ENCODE measurements at places on chromosomes 1 and 21.
A peak's percentile ranks its signal among the peaks of the same experiment; 100 is the strongest.

- DNase-seq, result no peak
Observed at GRCh38 chr1:169902751-169903150, 9.1 kb upstream of the SCYL3 start.

DNA sequence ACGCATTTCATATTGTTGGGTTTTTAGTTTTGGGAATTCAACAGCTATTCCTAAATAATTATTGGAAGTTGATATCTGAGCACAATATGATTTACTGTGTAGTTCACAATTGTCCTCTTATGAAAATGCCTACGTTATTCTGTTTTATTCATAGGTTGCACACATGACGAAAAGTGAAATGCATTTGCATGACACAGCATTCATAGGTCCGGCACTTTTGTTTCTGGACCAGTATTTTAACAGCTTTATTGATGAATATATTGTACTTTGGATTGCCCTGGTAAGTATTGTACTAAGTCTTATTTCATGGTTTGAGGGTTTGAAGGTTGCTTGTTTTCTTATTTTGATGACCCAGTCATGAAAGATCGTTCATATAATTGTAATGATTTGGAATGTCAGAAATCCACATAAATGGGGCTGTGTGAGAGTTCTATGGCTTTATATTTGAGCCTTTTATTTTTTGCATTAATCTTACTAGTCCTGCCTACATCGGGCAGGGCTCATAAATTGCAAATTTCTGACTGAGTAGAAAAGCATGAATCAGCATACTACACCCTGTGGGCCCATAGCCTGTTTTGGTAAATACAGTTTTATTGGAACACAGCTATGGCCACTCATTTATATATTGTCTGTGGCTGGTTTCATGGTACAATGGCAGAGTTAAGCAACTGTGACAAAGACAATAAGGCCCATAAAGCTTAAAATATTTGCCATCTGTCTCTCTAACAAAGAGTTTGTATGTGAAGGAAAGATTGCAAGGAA, 17.0 kb downstream of the DENND2D start:
- no peak for DNase-seq

DNA sequence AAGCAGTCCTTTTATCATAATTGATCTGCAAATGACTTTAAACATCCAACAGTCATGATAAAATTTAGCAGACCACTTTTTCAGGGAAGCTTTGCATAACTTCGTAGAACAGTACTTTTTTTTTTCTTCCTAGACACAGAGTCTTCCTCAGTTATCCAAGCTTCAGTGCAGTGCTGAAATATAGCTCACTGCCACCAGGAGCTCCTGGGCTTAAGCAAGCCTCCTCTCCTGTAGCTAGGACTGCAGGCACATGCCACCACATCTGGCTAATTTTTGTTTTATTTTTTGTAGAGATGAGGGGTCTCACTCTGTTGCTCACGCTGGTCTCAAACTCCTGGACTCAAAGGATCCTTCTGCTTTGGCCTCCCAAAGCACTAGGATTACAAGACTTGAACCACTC, 3.8 kb downstream of the F13B start:
- no peak for DNase-seq

- DNase-seq, result no peak
Observed at GRCh38 chr21:36096398-36097290, 26.8 kb downstream of the CBR1 start.

DNA sequence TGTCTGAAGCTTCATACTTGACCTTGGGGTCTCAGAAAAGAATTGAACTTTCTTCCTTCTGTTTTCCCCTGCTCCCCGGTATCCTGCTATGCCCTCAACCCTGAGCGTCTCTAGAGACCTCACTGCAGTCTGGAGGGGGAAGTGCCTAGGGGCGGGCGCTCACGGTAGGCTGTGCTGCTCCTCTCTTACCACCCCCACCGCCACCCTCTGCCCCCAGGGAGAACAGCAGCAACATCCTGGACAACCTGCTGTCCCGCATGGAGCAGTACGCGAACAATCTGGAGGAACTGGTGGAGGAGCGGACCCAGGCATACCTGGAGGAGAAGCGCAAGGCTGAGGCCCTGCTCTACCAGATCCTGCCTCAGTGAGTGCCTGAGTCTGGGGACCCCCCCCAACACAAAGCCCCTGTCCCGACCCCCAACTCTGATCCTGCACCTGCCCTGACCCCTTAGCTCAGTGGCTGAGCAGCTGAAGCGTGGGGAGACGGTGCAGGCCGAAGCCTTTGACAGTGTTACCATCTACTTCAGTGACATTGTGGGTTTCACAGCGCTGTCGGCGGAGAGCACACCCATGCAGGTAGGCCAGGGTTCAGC, 10.3 kb downstream of the NPR1 start:
- no peak for DNase-seq

GRCh38 chr1:1019122-1019999, 559 bp upstream of the AGRN start:
- peak; percentile 80 for DNase-seq

- no peak for DNase-seq
Observed at GRCh38 chr1:23960291-23961020, 828 bp downstream of the PNRC2 start.

DNA sequence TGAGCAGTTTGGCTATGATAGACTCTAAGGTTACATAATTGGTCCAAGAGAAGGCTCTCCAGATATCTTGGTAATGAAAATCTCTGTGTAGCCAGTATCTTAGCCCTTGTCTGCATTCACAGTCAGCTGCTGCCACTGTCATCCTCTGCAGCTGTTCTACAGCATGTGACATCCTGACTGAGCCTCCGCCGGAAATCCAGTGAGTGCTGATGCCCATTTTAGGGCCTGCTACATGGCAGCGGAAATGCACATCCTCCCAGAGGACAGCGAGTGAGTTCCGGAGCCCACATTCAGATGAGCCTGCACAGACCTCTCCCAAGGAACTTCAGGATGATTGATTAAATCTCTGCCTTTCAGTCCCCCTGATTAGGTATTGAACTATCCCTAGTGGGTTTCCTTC, 237.1 kb downstream of the HHIPL2 start:
- no peak for DNase-seq

GRCh38 chr1:30534551-30534940, 188.8 kb downstream of the MATN1 start:
- DNase-seq, result no peak

GRCh38 chr1:107633596-107633995, 331.4 kb downstream of the VAV3 start:
- no peak for DNase-seq

DNA sequence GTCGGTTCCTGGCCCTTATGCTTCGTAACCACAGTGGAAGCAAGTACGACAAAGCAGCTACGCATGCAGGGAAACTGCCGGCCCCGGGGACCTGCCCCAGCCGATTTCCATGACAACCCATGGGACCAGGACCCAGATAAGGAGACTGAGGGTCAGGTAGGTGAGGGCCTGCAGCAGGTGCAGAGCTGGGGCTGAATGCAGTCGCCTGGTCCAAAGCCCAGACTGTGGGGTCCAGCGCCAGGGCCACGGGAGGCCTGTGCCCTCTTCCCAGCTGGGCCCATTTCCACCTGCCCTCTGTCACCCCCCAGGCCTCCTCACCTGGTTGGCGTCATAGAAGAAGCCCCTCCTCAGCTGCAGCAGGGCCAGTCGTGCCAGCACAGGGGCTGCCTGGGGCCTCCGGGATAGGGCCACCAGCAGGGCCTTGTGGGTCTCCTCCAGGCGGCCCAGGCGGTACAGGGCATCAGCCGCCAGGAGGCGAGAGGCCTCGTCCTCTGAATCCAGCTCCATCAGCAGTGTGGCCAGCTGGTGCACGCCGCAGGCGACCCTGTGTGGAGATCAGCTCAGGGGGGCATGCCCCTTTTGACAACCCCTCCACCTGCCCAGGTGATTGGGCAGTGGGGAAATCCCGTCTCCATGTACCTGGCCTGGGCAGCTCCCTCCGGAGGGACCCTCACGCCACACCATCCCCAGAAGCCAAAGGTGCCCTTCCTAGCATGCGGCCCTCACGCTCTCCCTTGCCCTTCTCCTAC, 14.2 kb downstream of the TTC34 start:
- no peak for DNase-seq

- DNase-seq, result no peak
Observed at GRCh38 chr1:39380036-39380435, 111.4 kb upstream of the BMP8A start.

- no peak for DNase-seq
Observed at GRCh38 chr21:33383056-33383888, 19.9 kb upstream of the IFNGR2 start.

GRCh38 chr1:15290382-15290781, 43.4 kb downstream of the FHAD1 start:
- DNase-seq, result no peak

- no peak for DNase-seq
Observed at GRCh38 chr1:2955652-2956051, 65.6 kb upstream of the ACTRT2 start.

- no peak for DNase-seq
Observed at GRCh38 chr21:43972850-43973633, 39.1 kb upstream of the TRAPPC10 start.

- no peak for DNase-seq
Observed at GRCh38 chr1:67582625-67583461, 102.2 kb upstream of the GADD45A start.

DNA sequence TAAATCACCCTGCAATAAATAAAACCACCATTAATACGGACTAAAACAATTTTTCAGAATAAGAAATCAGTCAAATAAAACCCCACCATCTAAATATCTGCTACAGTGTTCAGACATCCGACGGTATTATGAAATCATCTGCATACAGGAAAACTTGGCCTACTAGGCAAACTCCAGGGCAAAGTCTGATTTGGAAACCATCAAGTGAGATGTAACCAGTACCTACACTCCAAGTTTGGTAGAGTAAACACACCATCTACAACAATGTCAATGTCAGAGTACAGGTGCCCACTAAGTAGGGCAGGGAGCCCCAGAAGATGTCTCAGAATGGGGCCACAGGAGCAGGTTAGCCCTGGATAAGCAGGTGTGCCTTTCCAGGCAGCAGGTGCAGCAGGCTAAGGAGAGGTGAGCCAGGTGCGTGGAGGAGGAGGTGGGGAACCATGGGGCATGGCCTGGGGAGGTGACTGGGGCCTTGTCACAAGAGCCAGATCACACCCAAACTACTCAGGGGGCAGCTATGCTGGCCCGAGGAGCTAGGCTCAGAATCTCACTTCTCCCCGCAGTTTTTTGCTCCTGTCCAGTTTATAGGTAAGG, 59.6 kb downstream of the CAPZB start:
- no peak for DNase-seq

GRCh38 chr1:199685369-199685768, 342.1 kb upstream of the NR5A2 start:
- DNase-seq, result no peak

GRCh38 chr21:17901458-17902079, 82.4 kb upstream of the C21orf91 start:
- DNase-seq, result no peak

- DNase-seq, result no peak
Observed at GRCh38 chr1:9061252-9061960, 8.0 kb downstream of the SLC2A5 start.

DNA sequence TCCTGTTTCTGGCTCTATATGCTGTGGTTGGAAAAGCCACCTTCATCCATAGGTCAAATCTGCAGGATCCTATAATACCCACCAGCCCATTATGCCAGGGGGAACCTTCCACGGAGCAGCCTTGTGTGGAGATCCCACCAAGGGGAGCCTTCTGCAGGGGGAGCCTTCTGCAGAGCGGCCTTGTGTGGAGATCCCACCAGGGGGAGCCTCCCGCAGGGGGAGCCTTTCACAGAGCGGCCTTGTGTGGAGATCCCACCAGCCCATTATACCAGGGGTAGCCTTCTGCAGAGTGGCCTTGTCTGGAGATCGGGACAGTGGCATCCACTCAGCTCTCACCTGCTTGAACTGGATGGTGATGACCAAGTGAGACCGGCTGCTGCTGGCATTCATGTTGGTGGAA, 85.3 kb downstream of the SCCPDH start:
- no peak for DNase-seq

GRCh38 chr1:17119076-17119772, at the start of gene PADI2:
PADI2 (minus strand) TSS chr1:17119451; CDS start chr1:17119371, 80 bp downstream.
- DNase-seq, result peak; percentile 62

GRCh38 chr1:155170101-155170785, 2.9 kb downstream of the KRTCAP2 start:
- DNase-seq, result no peak

- DNase-seq, result no peak
Observed at GRCh38 chr1:227453631-227454355, 109.6 kb upstream of the ZNF678 start.

DNA sequence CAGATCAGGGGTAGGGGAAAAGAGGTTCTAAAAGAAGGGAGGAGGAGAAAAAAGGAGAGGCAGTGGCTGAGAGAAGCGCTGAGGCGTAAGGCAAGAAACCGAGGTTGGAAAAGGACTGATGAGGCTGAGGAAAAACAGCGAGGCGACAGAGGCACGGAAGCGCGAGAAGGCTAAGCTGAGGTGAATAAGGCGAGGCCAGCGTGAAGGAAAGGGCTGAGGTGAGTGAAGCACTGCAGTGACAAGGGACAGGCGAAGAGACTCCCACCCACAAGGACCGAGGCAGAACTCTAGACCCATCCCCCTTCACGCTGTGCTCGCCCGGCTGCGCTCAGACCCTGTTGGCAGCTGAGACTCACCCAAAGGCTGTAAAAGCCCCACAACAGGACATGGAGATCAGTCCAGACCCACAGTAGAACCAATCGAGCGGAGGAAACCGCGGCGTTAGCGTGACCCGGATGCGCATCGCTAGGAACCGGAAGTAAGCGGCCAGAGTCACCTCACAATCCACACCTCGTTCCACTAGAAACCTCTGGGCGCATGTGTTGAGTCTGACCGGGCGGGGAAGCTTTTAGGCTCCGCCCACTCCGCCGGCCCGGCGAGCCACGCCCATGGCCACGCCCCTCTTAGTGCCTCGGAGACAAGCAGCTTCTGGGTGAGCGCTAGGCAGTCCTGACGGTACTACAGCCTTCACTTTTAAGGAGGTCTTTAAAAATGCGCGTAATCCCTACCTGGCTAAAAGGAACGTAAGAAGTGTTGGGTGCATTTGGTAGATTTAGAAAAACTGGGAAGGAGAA, at the start of gene EYA3:
TSS of gene EYA3 (minus strand) at position 443 of the 794 bp plus-strand sequence. CDS start 30,584 bp downstream, outside the sequence.
- peak; percentile 98 for DNase-seq

DNA sequence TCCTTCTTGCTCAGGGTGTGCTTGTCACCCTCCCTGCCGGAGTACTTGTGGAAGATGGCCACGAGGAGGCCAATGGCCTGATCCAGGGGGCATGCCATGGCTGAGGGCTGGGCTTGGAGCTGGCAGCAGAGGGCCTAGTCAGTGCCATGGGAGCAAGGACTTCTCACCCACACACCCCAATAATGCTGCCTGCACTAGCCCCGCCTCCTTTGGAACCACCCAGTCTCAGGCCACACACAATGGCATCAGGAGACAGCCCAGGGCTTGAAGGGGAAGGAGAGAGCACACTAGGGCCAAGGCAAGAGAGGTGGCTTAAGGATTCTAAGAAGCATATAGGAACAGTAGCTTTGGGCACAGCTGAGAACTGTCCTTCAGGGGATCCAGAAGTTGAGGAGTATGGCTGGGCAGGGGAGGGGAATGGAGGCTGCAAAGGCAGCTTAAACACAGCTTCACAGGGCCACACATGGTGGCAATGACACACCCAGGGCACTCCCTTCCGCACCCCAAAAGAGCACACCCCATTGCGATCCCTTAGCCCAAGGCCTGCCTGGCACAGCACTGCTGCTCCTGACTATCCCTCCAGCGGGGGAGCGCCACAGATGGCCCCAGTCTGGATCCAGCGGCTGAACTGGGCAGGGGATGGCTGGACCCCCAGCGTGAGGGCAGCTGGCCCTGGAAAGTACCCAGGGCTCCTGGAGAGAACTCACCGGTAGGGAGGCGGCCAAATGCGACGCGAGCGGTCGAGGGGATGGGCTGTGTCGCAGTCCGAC, at the start of gene S100A6:
TSS of gene S100A6 (minus strand) at position 750 of the 770 bp plus-strand sequence. CDS start at position 98, 652 bp downstream.
- DNase-seq, result no peak

GRCh38 chr1:91981996-91982609, 32.9 kb downstream of the BRDT start:
- DNase-seq, result no peak

GRCh38 chr1:26320896-26321295, 3.1 kb downstream of the CD52 start:
- DNase-seq, result no peak
